Activated CD4-positive, alpha-beta T cell treated with anti-CD3 and anti-CD28 coated beads, Interleukin-2, amount 10 ng/mL, durations not matched to agents 24 days and 14 days (primary cell): ENCODE measurements at places on chromosomes 13 and 19. TPM values are rescaled to one million over a fixed set of nuclear protein-coding genes. Genes with fewer than 3 reads are reported as not detected.
A peak's percentile ranks its signal among the peaks of the same experiment; 100 is the strongest.

Gene TEKTIP1
- total RNA-seq: 1.4 and 2.2 TPM in 2 replicates

- no peaks in the 10 kb centered on the region for H3K36me3 ChIP-seq
- no peaks in the 10 kb centered on the region for H3K27me3 ChIP-seq
- H3K4me3 ChIP-seq: no peak overlapping the region
- peak; percentile 91 for DNase-seq
- H3K4me1 ChIP-seq: peaks cover 4% of the 10 kb centered on the region
Observed at GRCh38 chr19:2962018-2962670, 15.2 kb upstream of the TLE6 start.

DNA sequence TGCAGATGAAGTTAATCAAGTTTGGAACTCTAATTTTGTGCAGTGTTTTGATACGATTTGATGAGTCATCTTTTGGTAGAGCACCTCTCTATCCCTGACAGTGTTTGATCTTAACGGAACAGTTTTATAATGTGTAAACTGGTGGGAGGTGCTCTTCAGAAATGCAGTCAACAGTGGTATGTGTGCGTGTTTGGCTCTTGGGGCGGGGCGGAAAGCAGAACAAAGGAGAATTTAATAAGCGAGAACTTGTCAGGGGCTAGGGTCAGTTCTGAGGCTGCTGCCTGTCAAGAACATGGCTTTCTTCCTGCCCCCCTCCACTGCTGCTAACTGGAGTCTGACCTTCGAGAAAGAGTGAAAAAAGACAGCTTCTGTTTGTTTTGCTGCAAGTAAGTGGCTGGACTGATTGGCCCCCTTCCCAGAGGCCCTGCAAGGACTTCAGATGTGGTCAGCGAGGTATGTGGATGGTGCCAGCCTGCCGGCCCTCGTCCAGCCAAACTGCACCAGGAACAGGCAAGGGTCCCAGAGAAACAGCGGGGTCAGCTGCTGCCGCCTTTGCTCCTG lies 40.8 kb downstream of the BBC3 start:
- DNase-seq: peak; percentile 86
- no peaks in the 10 kb centered on the region for H3K27me3 ChIP-seq
- H3K27ac ChIP-seq: peak overlapping the region; percentile 74
- peak overlapping the region; percentile 62 for H3K4me3 ChIP-seq

GRCh38 chr19:16645140-16645539 lies 14.8 kb downstream of the SMIM7 start:
- H3K27ac ChIP-seq: no peak overlapping the region
- H3K27me3 ChIP-seq: no peaks in the 10 kb centered on the region
- H3K4me1 ChIP-seq: peaks cover 2% of the 10 kb centered on the region
- H3K36me3 ChIP-seq: peaks cover 59% of the 10 kb centered on the region
- no peak overlapping the region for H3K4me3 ChIP-seq
- DNase-seq: no peak

Gene APOC4
- total RNA-seq: not detected in 2 replicates

GRCh38 chr19:35348911-35349611 lies 1.4 kb downstream of the FFAR1 start:
- H3K27me3 ChIP-seq: peaks cover 2% of the 10 kb centered on the region
- H3K36me3 ChIP-seq: no peaks in the 10 kb centered on the region
- H3K4me3 ChIP-seq: no peak overlapping the region
- no peak for DNase-seq
- peak overlapping the region; percentile 23 for H3K27ac ChIP-seq
- peaks cover 47% of the 10 kb centered on the region for H3K4me1 ChIP-seq

- H3K27ac ChIP-seq: no peak overlapping the region
- H3K4me3 ChIP-seq: no peak overlapping the region
- peaks cover 14% of the 10 kb centered on the region for H3K4me1 ChIP-seq
- H3K27me3 ChIP-seq: peaks cover 27% of the 10 kb centered on the region
Observed at GRCh38 chr13:50850445-50850844, 7.0 kb upstream of the DLEU7 start.

- DNase-seq: no peak
- no peak overlapping the region for H3K27ac ChIP-seq
Observed at GRCh38 chr19:35764432-35765315, 6.7 kb downstream of the PROSER3 start.

GRCh38 chr13:35857769-35858168 lies 273.4 kb downstream of the DCLK1 start:
- H3K4me1 ChIP-seq: no peaks in the 10 kb centered on the region
- peaks cover 9% of the 10 kb centered on the region for H3K27me3 ChIP-seq
- H3K36me3 ChIP-seq: no peaks in the 10 kb centered on the region
- no peak for DNase-seq
- no peak overlapping the region for H3K4me3 ChIP-seq

DNA sequence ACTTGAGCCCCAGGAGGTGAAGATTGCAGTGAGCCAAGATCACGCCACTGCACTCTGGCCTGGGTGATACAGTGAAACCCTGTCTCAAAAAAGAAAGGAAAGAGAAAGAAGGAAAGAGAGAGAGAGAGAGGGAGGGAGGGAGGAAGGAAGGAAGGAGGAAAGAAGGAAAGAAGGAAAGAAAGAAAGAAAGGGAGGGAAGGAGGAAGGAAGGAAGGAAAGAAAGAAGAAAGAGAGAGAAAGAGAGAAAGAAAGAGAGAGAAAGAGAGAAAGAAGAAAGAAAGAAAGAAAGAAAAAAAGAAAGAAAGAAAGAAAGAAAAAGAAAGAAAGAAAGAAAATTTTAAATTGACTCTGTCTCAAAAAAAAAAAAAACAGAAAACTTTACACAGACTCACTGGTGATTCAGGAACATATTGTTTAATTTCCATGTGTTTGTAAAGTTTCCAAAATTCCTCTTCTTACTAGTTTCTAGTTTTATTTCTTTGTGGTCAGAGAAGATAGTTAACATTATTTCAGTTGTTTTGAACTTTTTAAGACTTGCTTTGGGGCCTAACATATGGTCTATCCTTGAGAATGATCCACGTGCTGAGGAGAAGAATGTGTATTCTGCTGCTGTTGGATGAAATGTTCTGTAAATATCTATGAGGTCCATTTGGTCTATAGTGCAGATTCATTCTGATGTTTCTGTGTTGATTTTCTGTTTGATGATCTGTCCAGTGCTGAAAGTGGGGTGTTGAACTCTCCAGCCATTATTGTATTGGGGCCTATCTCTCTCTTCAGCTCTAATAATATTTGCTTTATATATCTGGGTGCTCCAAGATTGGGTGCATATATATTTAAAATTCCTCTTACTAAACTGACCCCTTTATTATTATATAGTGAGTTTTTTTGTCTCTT lies 204.4 kb upstream of the SERP2 start:
- no peaks in the 10 kb centered on the region for H3K4me1 ChIP-seq
- no peaks in the 10 kb centered on the region for H3K36me3 ChIP-seq
- no peak for DNase-seq
- H3K27ac ChIP-seq: no peak overlapping the region
- no peak overlapping the region for H3K4me3 ChIP-seq

DNA sequence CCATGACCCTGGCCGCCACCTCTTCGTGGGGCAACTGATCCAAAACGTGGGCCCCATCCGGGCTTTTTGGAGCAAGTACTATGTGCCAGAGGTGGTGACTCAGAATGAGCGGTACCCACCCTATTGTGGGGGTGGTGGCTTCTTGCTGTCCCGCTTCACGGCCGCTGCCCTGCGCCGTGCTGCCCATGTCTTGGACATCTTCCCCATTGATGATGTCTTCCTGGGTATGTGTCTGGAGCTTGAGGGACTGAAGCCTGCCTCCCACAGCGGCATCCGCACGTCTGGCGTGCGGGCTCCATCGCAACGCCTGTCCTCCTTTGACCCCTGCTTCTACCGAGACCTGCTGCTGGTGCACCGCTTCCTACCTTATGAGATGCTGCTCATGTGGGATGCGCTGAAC lies 9.6 kb downstream of the INSL3 start:
- peaks cover 6% of the 10 kb centered on the region for H3K36me3 ChIP-seq
- DNase-seq: no peak
- no peak overlapping the region for H3K27ac ChIP-seq

- no peaks in the 10 kb centered on the region for H3K27me3 ChIP-seq
- H3K27ac ChIP-seq: peak within 1 kb of the TSS; percentile 6
- no peak within 1 kb of the TSS for H3K4me3 ChIP-seq
- DNase-seq: no peak
- H3K4me1 ChIP-seq: peaks cover 19% of the 10 kb centered on the region
Observed at GRCh38 chr19:15479391-15480345, at the start of gene PGLYRP2. TSS of gene PGLYRP2 (minus strand) at chr19:15479501. CDS start at chr19:15479371, 130 bp downstream.

GRCh38 chr13:94661406-94661805 lies 50.9 kb downstream of the SOX21 start:
- no peak overlapping the region for H3K4me3 ChIP-seq
- peaks cover 16% of the 10 kb centered on the region for H3K27me3 ChIP-seq

- no peak overlapping the region for H3K4me3 ChIP-seq
- no peak for DNase-seq
- peaks cover 46% of the 10 kb centered on the region for H3K36me3 ChIP-seq
- no peaks in the 10 kb centered on the region for H3K4me1 ChIP-seq
Observed at GRCh38 chr19:19342086-19343015, 21.7 kb downstream of the MAU2 start.

- peaks cover 8% of the 10 kb centered on the region for H3K27me3 ChIP-seq
- no peaks in the 10 kb centered on the region for H3K36me3 ChIP-seq
- H3K4me1 ChIP-seq: peaks cover 7% of the 10 kb centered on the region
- DNase-seq: peak; percentile 90
- peak overlapping the region; percentile 86 for H3K4me3 ChIP-seq
Observed at GRCh38 chr19:48290771-48291488, 21.0 kb downstream of the ZNF114 start.

Gene IER2
- total RNA-seq: 161 TPM in 2 replicates

DNA sequence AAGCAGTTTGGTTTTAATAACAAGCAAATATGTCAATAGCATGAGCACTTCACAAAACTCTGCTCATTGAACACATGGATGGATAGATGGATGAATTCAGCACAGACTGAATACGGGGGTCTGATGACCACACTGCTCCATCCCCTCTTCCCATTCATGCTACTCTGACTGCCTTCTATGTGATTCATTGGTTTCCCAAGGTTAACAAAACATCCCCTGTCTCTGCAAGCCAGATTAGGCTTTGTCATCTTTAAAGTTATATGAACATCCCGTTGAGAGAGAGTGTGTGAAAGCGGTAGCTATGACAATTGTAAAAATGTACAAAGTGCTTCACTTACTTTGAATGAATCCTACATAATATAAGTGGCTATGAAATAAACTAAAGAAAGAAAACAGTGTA lies 252.5 kb downstream of the OXGR1 start:
- no peak overlapping the region for H3K27ac ChIP-seq
- no peaks in the 10 kb centered on the region for H3K4me1 ChIP-seq
- no peak for DNase-seq
- H3K36me3 ChIP-seq: no peaks in the 10 kb centered on the region

Gene KRTDAP
- total RNA-seq: not detected in 2 replicates

Gene MYADM
- 65.6 and 69.0 TPM in 2 replicates for total RNA-seq

Gene C3
- total RNA-seq: 4.8 and 5.3 TPM in 2 replicates

Gene C5AR2
- total RNA-seq: not detected in 2 replicates

DNA sequence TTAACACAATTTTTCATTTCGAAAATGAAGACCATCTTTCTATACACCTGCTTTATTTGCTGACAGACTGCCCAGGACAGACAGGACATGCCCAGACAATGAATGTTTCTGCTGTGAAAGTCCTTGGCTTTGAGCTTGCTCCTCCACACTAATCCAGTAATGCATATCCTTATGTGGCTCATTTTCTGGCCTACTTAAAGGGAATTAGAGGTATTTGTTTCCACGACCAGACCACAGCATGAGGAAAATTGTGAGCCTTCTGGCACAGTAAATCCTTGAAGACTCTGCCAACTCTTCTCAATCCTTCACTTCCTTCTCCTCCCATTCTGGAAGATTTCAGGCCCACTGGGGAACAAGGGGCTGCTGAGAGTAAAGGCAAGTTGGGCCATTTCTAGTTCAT lies 25.7 kb downstream of the CCDC70 start:
- DNase-seq: no peak
- no peaks in the 10 kb centered on the region for H3K36me3 ChIP-seq
- peaks cover 17% of the 10 kb centered on the region for H3K27me3 ChIP-seq
- H3K4me1 ChIP-seq: no peaks in the 10 kb centered on the region

Gene ZNF45
- 9.4 and 10.3 TPM in 2 replicates for total RNA-seq

DNA sequence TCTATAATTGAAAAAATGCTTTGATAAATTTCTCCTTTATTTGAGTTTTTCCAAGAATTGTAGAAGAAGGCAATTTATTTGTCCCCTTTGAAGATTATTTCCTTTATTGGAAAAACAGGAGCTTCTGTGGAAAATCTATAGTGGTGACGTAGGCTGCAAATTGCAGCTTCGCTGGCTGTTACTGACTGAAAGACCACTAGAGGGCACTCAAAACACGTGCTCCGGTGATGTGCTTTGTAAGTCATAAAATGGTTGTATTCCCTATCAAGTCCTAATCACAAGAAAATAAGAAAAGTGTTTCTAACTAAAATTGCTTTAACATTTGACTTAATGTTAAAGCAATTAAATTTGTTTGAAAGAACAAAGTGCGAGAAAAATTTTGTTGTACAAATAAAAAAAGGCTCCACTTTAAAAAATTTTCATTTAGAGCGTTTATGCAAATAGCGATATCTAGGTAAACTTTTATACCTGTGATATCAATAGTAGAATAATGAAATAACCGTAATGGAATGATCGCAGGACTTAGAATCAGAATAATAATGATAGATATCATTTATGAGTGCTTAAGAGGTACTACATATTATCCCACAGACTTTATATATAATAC lies 638.2 kb upstream of the SPRY2 start:
- no peaks in the 10 kb centered on the region for H3K4me1 ChIP-seq
- H3K27me3 ChIP-seq: no peaks in the 10 kb centered on the region
- H3K36me3 ChIP-seq: no peaks in the 10 kb centered on the region
- no peak overlapping the region for H3K4me3 ChIP-seq

Gene ZNF85
- 9.9 and 11.9 TPM in 2 replicates for total RNA-seq

- H3K4me1 ChIP-seq: peaks cover 30% of the 10 kb centered on the region
- no peaks in the 10 kb centered on the region for H3K36me3 ChIP-seq
- peak; percentile 62 for DNase-seq
- no peak overlapping the region for H3K4me3 ChIP-seq
Observed at GRCh38 chr13:51562011-51562671, 22.1 kb upstream of the WDFY2 start.

- peak overlapping the region; percentile 81 for H3K27ac ChIP-seq
- H3K4me3 ChIP-seq: peak overlapping the region; percentile 48
- H3K36me3 ChIP-seq: peaks cover 2% of the 10 kb centered on the region
- peaks cover 4% of the 10 kb centered on the region for H3K27me3 ChIP-seq
- H3K4me1 ChIP-seq: peaks cover 39% of the 10 kb centered on the region
Observed at GRCh38 chr13:110942248-110942981, 27.5 kb upstream of the ANKRD10 start.

DNA sequence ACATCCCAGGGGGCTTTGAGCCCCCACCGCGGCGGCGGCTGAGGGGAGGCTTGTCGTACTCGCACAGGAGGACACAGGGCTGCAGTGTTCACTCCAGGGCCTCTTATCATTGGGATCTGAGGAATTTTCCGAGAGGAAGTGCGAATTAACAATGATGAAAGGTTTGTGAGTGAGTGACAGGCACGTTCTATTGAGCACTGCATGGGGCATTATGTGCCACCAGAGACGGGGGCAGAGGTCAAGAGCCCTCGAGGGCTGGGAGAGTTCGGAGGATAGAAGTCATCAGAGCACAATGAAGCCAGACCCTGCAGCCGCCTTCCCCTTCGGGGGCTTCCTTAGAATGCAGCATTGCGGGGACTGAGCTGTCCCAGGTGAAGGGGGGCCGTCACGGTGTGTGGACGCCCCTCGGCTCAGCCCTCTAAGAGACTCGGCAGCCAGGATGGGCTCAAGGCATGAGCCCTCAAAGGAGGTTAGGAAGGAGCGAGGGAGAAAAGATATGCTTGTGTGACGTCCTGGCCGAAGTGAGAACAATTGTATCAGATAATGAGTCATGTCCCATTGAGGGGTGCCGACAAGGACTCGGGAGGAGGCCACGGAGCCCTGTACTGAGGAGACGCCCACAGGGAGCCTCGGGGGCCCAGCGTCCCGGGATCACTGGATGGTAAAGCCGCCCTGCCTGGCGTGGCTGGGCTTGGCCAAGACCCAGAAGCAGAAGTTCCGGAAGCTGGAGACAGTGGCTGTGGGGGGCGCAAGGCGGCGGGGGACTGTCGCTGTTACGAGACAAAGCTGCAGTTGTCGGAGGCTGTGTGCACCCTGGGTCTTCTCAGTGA lies 53.9 kb downstream of the MCF2L start:
- no peak overlapping the region for H3K27ac ChIP-seq
- H3K27me3 ChIP-seq: no peaks in the 10 kb centered on the region
- no peak for DNase-seq
- H3K4me3 ChIP-seq: no peak overlapping the region
- H3K4me1 ChIP-seq: peaks cover 4% of the 10 kb centered on the region
